ENCODE measurements at places on chromosomes 2 and 18.
A peak's percentile ranks its signal among the peaks of the same experiment; 100 is the strongest.

DNA sequence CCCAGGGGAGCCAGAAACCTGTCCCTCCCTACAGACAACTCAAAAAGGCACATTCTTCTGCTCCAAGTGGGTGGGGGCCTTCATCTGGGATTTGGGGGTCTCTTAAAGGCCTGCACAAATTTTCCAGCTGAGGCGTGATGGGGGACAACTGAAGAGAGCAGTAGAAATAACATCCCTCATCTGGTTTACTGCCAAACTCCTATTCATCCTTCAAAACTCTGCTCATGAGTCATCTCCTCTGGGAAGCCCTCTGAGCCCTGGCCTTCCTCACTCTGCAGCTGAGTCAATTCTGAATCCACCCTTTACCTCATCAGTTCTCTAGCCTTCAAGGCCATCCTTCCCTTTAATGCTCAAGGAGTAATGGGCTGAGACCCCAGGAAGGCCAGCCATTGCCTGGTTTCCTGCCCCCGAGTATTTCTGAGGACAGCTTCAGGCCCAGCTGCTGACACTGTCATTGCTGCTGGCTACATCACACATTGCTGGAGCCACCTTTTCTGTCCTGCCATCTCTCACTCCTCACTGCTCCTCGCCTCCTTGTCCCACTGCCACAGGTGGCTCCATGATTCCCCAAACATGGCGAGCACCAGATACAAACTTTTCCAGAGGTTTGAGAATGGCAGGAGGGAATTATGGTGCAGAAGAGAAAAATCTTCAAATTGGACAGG, 32.2 kb upstream of the GLI2 start:
- DNase-seq = no peak

GRCh38 chr2:96146153-96146880, 1.1 kb upstream of the DUSP2 start:
- DNase-seq = peak; percentile 90

DNA sequence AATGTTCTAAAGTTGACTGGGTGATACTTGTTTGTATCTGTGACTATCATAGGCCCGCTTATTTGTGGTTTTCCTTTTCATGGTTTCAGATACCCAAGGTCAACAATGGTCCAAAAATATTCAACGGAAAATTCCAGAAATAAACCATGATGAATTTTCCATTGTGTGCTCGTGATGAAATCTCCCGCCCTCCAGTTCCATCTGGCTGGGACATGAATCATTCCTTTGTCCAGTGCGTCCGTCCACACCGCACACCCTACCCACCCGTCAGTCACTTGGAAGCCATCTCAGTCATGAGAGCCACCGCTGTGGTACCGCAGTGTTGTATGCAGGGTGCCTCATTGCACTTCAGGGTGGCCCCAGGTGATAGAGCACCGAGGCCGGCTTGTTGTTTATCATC, 268.2 kb upstream of the PXDN start:
- DNase-seq = no peak

DNA sequence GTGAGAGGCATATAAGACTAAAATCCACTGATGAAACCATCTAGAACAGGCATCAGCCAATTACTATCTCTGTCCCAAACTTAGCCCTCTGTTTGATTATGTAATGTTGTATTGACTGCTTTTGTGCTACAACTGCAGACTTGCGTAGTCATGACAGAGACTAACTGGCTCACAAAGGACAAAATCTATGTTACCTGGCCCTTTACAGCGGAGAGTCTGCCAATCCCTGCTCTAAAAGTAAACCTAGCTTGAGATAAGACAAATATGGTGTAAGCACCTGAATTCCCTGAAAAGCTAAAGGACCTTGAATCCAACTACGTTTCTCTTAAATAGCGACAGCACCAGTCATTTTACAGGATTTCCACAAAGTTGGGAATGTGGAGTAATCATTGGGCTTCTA, 102.8 kb upstream of the LRRTM1 start:
- no peak for DNase-seq

DNA sequence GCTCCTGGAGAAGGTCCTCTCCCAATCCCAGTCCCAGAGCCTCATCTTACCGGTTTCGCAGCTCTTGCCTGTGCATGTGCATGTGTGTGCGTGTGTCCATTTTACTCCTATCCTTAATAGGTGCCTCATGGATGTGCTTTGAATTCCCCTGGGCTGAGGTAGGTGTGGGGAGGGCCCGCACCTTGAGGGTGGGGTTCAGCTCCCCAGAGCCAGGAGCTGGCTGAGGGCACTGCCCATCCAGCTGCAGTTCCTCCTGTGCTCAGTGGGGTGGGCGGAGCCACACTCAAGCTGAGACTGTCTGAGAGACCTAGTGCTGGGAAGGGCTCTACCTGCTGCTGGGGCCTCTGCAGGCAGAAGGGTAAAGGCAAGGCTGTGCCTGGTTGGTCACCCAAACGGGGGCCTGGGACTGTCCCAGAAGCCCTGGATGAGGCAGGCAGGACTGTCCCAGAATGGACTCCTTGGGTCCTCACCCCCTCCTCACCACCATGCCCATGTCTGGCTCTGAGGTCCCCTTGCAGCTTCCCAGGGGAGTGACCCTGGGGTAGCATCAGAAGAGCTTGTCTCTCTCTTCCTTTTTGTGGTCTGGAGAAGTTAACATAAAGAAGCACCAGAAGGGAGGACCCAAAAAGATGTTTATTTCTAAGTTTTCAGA, 8.9 kb downstream of the GDF7 start:
- no peak for DNase-seq

GRCh38 chr18:68721681-68722583, 7.0 kb upstream of the TMX3 start:
- no peak for DNase-seq

GRCh38 chr2:239212121-239212928, 188.5 kb downstream of the HDAC4 start:
- DNase-seq = peak; percentile 17
